ENCODE measurements at places on chromosomes 7 and 10.

DNA sequence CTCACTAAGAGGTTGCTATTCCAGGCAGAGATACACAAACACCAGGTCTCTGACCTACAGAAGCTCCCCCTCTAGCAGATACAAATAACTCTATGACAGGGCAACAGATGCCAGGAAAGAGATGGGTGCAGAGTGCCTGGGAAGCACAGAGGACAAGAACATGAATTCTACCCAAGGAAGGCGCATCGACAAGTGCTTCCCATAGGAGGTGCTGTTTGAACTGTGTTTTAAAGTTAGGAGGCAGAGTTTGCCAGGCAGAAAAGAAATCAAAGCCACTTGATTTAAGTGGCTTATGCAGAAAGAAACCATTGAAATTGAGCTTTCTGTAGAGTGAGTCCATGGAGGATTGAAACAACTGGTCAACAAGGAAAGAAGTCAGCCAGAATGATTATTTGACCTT is 35.3 kb upstream of the EGR2 start:
- no peak for DNase-seq

DNA sequence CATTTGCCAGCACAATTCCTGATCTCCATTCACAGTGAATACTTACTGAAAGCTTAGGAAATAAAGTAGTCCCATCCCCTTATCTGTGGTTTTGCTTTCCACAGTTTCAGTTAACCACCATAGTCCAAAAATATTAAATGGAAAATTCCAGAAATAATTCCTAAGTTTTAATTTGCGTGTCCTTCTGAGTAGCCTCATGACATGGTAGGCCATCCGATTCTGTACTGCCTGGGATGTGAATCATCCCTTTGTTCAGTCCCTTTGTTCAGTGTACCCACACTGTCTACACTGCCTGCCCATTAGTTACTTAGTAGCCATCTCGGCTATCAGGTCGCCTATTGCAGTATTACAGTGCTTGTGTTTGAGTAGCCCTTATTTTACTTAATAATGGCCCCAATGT is 14.2 kb downstream of the RAB11FIP2 start:
- DNase-seq = no peak

- DNase-seq = no peak
Observed at GRCh38 chr10:125141150-125141859, 19.1 kb downstream of the CTBP2 start.

- DNase-seq = no peak
Observed at GRCh38 chr7:99004781-99005500, 126.6 kb downstream of the TRRAP start.

DNA sequence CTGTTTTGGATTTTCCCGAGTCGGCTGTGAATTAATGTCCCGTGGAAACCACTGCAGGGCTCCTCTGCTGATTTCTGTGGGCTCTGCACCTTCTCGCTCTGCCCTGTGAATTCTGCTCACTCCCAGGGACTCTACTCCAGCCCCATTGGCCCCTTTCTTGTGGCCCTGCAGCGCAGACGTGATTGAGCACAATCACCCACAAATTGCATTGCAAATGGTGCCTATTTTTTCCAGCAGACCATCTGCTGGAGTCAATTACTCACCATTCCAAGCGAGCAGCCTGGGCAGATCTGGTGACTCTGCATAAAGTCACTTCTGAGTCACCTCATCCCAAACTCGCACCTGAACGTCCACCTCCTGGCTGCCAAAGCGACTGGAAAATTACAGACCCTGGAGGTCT is 235.8 kb downstream of the PAXIP1 start:
- DNase-seq = no peak

DNA sequence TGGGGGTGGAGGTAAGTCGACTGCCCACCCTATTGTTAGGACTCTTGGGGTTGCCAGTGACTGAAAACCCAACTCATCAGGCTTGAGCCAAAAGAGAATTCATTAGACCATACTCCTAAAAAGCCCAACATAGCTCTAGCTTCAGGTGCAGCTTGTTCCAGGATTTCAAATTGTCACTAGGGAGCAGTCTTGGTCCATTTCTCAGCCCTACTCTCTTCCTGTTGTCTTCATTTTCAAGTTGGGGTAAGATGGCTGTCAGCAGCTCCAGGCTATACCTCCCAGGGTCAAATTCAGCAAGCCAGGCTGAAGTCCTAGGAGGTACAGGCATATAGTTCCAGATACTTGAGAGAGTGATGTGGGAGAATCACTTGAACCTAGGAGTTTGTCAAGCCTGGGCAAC is 14.9 kb upstream of the COL13A1 start:
- no peak for DNase-seq

- peak; percentile 64 for DNase-seq
Observed at GRCh38 chr10:107614939-107615685, 450.6 kb upstream of the SORCS1 start.

- DNase-seq = no peak
Observed at GRCh38 chr10:54067361-54067760, 733.7 kb downstream of the PCDH15 start.

DNA sequence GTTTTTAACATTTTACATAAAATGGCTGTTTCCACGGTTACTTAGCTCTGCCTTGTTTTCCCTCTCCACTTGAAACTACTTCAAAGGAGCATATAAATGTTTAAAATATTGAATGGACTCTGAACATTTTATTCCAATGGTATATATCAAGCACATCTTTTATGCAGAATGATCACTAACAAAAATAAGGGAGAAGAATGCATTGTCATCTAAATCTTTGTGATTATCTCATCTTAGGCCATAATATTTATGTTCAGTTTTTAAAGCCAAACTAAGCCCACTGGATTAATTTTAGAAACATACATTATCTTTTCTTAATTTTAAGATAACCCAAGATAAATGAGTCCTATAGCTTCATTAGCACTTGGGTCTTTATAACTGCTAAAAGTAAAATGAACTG is 13.4 kb upstream of the EBLN1 start:
- DNase-seq = no peak

DNA sequence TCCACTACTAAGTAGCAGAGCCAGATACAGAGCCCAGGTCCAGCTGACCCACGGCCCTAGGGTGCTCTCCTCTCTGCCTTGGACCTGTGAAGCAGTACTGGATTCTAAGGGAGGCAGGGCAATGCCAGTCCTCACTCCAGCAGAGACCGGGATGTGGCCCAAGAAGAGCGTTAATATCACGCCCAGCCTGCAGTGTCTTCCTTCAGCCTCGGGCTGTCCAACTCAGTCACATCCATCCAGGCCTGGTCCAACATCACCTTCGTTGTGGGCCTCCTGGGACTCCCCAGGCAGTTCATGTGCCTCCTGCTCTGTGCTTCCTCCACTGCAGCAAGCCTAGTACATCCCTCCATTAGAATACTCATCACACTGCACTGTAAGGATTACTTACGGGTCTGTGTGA is 114.5 kb downstream of the GRID1 start:
- DNase-seq = no peak

GRCh38 chr10:6309816-6310215 is 107.1 kb downstream of the PFKFB3 start:
- DNase-seq = no peak

GRCh38 chr10:63430999-63431356 is 34.8 kb downstream of the JMJD1C start:
- DNase-seq = no peak

DNA sequence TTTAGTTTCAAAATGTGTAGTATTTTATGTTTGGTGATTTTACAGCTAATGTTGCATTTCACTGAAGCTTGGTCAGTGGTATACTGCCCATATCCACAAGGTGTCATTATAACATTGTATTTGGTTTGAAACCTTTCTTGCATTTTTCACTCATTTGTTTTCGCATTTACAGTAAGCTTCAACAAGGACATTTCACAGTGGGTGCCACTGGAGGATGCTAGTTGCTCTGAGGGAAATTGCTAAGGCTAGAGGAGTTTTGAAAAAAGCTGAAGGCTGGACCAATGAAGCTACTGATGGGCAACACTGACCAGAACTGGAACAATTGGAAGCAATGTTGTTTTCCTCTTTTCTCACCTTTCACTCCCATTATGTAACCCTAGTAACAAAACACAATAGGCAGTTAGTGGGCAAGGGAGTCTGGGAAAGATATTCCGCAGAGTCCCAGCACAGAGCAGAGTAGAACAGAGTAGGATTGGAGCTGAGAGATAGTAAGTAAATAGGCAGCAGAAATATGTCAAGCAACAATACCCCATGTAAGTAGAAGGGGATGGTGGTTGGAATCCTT is 23.6 kb upstream of the SRI start:
- DNase-seq = peak; percentile 35

DNA sequence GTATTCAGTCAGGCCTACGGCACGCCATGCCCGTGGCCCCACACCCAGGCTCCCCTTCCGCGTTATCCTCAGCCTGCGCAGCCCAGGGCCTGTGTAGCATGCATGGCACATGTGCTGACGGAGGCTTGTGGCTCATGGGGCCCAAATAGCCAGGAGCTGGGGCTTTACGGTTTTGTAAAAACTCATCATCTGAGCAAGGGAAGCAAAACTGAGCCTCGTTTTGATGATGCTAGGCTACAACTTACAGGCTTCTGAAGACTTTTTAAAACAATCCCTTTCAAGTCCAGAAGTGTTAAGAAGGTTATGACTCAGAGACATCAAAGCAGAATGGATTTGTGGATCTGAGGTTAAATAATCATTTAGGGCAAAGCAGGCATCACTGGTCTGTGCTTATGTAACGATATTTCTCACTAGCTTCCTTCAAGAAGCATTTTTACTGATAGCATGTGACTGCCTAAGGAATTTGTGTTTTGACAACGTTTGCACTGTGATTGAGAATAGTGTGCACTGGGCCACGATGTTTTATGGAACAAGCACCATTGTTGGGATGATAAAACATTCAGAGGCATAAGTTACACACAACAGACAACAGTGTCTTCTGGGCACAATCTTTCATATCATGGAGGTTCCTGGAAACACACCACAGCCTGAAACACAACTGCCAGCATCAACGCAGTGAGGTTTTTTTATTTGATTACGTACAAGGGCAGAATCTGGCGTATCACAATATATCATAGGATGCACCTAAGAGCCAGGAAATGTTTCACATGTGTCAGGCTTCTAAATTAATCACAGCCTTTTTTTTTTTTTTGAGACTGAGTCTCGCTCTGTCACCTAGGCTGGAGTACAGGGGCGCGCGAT is 274.3 kb downstream of the CCDC3 start:
- no peak for DNase-seq

DNA sequence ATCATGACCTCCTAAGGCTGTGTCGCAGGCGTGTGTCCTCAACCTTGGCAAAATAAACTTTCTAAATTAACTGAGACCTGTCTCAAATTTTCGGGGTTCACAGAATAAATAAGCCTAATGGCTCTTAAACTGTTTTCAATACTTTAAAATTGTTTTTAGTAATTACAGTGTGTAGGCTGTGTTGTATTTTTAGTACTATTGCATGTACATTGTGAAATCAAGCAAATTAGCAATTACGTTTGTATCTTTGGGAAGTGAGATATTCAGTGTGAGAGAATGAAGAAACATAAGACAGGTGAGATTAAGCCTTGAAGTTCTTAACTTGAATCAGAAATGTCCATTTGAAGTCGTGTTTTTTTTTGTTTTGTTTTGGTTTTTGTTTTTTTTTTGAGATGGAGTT is 4.8 kb upstream of the AKR1B10 start:
- no peak for DNase-seq

- no peak for DNase-seq
Observed at GRCh38 chr10:29876008-29876555, 183.3 kb downstream of the JCAD start.

GRCh38 chr7:99731638-99732374 is 3.2 kb downstream of the CYP3A7 start:
- DNase-seq = no peak

DNA sequence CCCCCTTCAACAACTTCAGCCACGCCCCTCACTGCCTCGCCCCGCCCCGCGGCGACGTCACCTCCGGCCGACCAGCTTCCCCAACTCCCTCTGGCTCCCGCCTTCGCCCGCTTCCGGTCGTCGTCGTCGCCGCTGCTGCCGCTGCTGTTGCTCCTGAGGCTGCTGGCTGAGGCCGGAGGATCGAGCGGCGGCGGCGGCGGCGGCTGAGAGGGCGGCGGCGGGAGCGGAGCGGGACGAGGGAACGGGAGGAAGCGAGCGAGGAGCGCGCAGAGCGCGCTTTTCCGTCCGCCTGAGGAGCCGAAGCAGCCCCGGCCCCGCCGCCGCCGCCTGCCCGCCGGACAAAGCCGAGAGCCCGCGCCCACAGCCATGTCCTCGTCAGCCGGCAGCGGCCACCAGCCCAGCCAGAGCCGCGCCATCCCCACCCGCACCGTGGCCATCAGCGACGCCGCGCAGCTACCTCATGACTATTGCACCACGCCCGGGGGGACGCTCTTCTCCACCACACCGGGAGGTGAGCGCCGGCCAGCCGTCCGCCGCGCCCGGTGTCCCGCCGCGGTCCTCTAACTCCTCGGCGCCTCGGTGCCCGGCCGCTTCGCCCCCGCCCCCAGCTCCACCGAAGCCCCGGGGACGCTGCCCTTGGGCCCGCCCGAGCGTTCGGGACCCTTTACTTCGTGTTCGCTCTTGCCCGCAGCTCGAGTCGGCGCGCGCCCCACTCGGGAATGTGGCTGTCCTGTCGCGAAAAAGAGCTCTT is at the start of gene EIF4EBP2:
Gene EIF4EBP2, plus strand, starts transcription at position 110 of the 751 bp plus-strand sequence. Its CDS starts 257 bp downstream, at position 367.
- DNase-seq = peak; percentile 95

DNA sequence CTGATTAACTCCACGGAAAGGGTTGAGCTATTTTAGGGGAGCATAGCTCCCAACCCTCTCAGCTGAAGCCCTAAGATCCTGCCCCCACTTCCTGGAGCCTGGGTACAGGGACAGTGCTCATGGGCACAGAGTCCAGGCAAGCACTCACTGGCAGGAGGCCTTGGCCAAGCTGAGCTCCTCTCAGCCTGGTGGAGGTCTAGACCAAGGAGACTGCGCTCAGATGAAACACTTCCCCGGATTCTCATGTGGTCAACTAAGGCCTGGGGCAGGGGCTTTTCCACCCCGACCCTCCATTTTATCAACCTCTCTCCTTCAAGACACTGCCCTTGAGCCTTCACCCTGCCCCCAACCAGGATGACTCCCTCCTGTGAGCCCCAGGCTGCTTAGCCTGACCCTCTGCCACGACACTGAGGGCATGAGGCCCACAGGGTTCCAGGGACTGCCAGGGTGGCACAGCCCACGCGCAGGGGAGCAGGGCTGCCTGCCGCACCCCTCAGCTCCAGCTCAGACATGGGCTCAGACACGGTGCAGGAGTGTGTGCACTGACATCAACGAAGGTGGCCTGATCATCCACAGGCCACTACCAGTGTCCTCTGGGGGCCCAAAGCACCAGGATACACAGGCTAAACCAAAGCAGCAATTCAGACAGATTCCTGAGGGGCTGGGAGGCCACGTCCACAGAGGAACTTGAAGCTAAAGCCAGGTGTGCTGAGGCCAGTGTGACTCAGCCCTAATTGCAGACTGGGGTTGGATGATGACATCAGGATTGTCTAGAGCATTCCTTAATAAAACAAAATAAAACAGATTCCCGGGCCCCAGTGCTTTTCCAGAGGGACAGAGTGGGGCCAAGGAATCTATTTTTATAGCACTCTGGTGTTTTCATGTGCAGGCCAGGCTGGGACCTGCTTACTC is 18.8 kb downstream of the CHAT start:
- DNase-seq = no peak
